ENCODE measurements at places on chromosomes 16 and 17.

DNA sequence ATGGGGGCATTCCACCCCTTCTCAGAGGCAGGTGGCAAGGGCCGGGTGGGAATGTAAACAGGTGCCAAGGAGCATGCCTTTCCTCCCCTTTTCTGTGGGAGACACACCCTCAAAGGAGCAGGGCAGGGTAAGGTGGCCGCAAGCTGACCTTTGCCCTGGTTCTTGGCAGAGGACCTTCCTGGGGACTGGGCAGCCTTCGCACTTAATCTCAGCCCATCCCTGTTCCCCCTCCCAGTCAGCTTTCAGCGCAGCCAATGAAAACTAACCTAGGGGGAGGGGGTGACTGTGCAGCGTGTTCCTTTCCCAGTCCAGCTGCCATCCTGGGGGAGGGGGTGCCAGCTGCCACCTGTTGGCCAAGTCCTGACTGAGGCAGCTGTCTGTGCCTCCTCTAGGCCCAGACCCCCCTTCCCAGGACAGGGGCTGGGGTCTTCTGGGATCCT is 2.8 kb downstream of the TRAF4 start:
- no peak for DNase-seq

DNA sequence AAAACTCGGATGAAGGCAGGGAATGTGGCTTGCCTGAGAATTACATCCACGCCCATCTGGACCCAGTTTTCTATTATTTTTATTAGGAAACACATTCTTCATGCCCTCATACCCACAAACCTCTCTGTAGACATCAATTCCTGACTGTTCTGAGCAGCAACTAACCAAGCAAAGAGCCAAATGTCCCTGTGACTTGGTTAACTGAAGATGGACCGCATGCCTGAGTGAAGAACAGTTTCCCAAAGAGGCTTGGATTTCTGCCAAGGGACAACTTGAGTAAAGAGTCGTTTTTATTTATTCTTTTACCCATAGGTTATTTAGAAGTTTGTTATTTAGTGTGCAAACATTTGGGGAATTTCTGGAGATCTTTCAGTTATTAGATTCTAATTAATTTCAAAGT is 259.8 kb downstream of the GRIN2A start:
- DNase-seq, result no peak

DNA sequence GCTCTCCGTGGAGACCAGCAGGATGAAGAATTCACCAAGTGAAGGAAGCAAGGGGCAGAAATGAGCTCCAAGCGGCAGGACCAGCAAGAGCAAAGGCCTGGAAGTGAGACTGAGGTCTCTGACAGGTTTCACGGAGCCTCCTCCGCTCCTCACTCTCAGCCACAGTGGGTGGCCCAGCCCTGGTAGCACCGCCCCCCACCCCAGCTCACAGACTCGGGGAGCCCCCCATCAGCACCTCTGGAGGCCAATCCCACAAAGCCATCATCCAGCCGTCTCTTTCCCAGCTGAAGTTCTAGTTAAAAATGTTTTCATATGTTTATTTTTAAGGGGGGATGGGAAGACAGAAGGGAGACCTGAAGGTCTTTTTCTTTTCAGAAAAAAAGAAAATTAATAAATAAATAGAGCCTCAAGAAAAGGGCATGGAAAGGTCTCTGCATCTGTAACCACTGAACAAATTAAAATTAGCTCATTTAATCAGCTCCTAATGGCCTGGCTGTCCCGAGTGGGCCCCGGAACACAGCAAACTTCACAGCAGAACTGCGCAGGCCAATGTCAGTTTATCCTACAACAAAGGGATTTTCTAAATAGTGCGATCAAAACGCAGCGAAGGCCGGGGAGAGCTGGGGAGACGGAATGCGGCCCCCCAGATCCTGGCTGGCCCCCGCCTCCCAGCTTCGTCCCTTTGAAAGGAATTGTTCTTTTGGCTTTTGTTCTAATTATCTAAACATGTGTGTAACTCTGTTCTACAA is 190.3 kb downstream of the ZNF423 start:
- no peak for DNase-seq

DNA sequence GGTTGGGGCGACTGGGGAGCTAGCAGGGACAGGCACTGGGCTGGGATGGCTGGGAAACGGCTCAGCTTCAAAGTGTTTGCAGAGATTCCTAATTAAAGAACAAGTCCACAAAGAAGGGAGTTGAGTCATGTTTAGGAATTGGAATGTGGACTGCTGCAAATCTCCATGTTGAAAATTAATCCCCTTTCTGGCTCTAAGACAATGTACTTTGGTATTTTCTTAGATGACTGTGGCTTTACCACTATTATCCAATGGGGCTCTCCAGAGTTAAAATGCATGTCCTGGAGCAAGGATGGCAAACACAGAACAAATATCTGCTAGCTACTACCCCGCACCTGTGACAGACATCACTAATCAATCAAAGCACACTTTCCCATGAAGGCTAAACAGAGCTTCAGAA is 22.2 kb upstream of the WSCD1 start:
- DNase-seq, result no peak

- peak; percentile 28 for DNase-seq
These were observed 24.0 kb upstream of the STH start for GRCh38 chr17:45974916-45975630.

- no peak for DNase-seq
These were observed 4.9 kb downstream of the NR1D1 start for GRCh38 chr17:40095351-40095943.

DNA sequence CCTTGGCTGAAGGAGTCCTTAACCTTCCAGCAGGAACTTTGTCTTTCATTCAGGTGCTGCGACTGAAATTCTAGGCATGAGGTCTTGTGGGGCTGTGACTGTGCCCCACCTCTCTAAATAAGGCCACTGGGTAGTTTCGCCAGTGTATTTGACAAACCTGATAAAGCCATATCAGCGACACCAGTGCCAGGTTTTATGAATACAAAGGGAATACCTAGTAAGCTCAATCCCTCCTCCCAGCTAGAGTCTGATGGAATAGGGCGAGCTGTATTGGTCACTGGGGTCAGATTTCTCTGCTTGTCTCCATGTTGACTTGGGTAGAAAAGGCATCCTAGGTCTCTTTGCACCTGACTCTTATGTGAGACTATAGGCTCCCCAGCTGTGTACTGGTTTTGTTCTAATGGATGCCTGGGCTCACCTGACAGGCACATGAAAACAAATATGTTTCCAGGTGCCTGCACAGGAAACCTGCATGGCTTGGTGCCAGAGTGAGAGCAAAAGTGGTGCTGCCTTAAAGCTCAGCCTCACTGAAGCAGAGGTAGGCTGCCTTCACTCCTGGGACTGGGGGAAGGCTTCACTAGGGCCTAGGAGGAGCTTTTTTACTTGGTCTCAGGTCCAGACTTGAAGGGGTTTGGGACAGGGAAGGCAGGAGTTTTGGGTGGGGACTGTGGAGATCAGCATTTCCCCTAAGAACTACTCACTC is 8.3 kb downstream of the SLC7A6 start:
- peak; percentile 41 for DNase-seq

DNA sequence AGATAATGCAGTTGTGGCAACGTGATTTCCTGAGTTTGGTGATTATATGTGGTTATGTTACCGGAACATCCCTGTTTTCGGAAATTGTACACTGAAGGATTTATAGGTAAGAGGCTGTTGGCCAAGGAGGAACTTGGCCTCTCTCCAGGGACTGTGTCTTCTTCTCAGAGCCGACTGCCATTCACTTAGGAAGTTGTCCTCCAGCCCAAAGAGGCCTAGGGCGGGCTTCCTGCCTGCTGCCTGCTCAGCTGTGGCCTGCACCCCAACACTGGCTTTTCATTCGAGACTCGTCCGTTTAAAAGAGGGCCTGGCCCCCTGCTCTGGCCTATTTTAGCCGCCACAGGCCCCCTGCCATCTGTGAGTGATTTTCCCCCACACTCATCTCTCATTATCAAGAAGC is 64.3 kb downstream of the ZDHHC7 start:
- no peak for DNase-seq

GRCh38 chr16:31920373-31920772 is 46.8 kb downstream of the ZNF267 start:
- no peak for DNase-seq

DNA sequence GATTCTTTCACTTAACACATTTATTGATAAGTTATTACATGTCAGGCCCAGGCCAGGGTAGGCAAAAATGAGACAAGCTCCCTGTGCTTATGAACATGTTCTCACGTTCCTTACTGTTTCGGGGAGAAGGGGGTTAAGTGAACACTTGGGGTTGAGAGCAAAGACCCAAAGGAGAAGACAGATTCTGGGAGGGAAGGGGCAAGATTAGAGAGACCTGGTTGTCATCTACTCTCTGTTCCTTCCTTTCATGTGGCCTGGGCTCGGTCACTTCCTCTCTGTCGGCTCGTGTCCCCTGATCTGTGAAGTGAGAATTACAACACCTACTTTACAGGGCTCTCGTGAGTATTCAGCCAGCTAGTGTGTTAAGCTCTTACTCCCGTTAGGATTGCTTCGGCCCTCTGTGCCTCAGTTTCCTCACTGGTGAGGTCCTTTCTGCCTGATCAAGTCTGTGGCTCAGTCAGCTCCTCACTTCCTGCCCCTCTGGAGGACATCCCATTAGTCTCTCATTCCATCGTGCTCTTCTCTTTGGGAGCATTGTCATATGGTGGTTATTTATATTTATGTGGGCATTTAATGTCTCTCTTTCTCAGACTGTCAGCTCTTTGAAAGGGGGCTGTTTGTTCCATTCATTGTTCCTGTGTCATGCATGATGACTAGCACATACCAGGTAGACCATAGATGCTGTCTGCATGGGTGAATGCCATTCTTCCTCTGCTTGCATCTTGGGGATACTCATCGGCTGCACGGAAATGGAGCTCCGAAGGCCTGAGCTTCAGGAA is 38.9 kb downstream of the PLCG2 start:
- DNase-seq, result peak; percentile 66

DNA sequence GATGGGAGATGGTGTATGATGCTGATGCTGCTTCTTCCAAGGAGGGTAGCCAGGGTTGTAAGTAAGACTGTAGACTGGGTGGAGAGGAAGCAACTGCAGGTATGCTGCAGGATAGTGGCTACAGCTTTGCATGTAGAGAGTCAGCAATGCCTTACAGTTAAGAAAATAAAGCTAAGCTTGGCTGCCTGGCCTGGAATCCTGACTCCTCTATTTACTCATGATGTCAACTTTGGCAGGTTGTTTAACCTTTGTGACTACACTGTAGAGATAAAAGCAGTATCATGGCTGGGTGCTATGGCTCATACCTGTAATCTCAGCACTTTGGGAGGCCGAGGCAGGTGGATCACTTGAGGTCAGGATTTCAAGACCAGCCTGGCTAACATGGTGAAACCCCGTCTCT is 301.6 kb upstream of the RBFOX1 start:
- no peak for DNase-seq

- no peak for DNase-seq
These were observed 2.9 kb downstream of the SRSF2 start for GRCh38 chr17:76734080-76734840.

DNA sequence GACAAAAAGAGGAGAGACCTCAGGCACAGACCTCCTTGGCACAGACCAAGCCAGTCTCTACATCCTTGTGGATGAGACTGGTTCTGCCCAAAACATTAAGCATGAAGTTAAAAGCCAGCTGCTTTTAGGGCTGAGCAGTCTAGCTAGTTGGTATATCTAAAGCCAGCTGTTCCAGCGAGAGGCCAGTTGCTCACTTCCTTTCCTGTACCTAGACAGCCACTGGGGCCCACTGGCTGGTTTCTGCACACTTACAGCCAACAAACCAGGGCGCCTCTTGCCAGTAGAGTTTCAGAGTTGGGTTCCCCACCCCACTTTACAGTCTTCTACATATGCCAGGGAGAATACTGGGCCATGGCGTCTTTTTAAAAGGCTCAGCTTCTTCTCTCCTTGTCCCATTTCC is 242.4 kb downstream of the ZFHX3 start:
- no peak for DNase-seq

DNA sequence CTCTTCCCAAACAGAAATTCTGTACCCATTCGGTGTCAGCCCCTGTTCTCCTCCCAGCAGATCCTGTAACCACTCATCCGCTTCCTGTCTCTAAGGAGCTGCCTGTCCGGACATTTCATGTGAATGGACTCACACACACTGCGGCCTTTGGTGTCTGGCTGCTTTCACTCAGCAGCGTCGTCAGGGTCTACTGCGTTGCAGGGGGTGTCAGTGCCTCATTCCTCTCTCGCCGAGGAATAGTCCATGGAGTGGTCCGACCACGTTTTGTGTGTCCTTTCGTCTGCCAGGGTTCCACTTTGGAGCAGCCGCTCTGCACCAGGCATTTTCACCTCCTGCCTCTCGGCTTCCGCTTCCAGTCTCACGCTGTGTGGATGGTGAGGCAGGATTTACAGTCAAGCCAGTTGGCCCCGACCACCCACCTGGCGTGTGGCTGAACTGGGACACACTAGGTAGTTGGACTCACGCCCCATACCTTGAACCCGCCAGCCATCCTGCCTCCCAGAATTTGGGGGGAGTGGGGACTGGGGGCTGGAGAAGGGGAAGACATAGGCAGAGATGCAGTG is 188.2 kb upstream of the CIBAR2 start:
- no peak for DNase-seq

DNA sequence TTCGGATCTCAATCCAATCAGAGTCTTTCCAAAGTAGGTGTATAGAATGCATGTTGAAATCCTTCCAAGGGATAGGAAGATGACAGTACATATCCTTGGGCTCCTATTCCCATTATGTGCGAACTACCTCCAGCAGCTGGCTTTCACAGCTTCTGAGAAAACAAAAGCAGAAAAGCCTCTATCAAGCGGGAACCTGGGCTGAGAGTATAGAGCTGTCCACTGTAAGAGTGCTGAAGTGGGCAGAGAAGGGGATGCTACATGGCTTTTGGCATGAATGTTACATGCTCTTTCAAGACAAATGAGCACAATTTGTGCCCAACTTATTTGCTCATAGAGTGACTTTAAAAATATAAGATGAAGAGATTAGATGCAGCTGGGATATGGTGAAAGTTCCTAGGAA is 993.5 kb downstream of the CDH8 start:
- DNase-seq, result no peak

GRCh38 chr16:19377864-19378263 is 39.8 kb upstream of the TMC5 start:
- no peak for DNase-seq

- DNase-seq, result no peak
These were observed 81.0 kb downstream of the RPTOR start for GRCh38 chr17:80625627-80626026.

DNA sequence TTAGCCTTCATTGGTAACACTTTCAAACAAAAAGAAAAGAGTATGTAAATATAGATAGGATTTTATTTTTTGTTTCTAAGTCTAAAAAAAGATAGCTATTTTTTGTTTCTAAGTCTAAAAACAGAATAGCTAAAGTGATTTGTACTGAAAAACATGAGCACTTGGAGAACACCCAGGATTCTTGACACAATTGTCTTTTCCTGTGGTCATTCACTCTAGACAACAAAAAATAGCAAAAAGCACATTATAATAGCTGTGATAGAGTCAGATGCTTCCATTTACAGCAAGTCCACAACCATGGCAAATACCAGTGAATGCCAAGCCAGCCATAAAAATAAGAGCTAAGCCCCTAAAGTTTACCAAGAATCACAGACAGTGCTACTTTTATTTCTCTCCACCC is 36.7 kb downstream of the SKAP1 start:
- no peak for DNase-seq

DNA sequence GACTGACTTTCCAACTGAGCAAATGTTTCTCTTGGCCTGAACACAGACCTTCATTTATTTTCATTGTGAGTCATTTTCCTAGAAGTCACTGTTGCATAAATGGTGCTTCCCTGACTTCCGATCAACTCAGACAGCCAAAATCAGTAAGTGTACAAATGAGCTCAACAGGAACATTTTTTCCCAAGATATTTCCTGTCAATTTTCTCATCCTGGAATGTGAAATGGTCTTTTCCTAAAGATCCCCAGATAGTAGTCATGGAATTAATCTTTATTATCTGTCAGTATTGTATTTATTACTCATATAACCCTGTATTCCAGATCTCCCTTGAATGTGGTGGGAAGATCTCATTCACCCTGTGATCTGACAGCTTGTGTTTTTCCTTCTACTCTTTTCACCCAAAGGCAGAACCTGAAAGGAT is 360.3 kb upstream of the KIF2B start:
- no peak for DNase-seq

Measured in CD4-positive, alpha-beta T cell treated with Interferon gamma for 1 hour (primary cell).